ENCODE measurements at places on chromosomes 16 and 17.

DNA sequence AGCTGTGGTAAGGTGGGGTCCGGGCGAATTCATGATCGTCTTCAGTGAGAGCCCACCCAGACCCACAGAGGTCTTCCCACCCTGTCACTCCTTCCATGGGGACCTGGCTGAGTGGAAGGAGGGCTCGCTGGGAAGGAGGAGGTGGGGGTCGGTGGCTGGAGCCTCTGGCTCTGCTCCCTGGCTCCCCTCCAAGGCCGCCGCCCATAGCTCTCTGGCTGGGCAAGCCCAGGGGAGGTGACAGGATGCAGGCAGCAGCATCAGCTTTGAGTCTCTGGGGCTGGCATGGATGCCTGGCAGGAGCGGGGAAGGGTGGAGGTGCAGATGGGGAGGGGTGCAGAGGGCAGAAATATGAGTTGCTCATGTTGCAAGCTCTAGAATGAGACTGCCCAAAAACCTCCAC is 147.0 kb downstream of the ENGASE start:
- no peaks in the 10 kb centered on the region for H3K36me3 ChIP-seq
- no peak for DNase-seq
- peaks cover 5% of the 10 kb centered on the region for H3K4me1 ChIP-seq
- peaks cover 39% of the 10 kb centered on the region for H3K27me3 ChIP-seq
- no peak overlapping the region for H3K4me3 ChIP-seq

DNA sequence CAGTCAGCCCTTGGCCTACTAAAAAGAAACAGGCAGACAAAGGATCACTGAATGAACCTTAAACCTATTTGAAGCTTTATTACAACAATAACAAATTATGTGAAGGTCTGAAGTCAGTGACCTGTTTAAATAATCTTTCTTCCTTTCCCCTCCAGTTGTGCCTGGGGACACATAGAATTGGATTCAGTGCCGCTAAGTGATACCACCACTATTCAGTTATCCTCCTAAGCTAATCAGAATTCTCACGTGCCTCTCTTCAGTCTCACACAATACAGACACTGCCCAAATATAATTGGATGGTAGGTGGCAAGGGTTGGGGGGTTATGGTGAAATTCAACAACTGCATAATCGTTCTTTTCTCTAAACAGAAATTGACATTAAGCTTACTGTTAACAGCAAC is 11.4 kb downstream of the TXNDC11 start:
- no peak overlapping the region for H3K27ac ChIP-seq
- H3K36me3 ChIP-seq = peaks cover 44% of the 10 kb centered on the region
- H3K4me1 ChIP-seq = peaks cover 41% of the 10 kb centered on the region
- no peaks in the 10 kb centered on the region for H3K27me3 ChIP-seq
- no peak for DNase-seq

DNA sequence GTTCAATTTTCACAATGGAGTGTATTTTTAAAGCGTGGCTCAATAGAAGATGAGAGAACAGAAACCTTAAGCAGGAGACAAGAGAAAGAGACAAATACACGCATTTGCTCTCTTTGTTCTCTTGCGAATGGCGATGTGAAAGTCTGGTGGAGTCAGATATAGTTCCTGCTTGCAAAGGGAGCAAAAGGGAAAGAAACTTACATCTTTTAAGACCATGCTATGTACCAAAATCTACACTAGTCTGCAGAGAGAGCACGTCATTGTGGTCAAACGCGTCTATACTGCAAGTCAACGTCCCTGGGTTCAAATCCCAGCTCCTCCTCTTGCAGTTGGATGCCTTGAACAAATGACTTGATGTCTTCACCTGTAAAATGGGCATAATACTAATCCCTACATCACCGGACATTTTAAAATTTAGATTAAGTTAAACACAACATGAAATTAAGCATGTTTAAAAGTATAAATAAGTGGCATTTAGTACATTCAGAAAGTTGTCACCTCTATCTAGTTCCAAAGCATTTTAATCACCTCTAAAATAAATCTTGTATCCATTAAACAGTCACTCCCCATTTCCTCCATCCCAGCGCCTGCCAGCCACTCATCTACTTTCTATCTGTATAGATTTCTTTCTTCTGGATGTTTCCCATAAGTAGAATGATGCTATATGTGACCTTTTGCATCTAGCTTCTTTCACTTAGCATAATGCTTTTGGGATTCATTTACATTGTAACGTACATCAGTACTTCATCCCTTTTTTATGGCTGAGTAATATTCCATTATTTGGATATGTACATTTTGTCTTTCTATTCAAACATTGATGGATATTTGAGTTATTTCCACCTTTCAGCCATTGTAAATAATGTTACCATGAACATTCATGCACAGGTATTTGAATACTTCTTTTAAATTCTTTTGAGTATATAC is 406.9 kb downstream of the TMEM114 start:
- no peaks in the 10 kb centered on the region for H3K4me1 ChIP-seq
- no peaks in the 10 kb centered on the region for H3K36me3 ChIP-seq

DNA sequence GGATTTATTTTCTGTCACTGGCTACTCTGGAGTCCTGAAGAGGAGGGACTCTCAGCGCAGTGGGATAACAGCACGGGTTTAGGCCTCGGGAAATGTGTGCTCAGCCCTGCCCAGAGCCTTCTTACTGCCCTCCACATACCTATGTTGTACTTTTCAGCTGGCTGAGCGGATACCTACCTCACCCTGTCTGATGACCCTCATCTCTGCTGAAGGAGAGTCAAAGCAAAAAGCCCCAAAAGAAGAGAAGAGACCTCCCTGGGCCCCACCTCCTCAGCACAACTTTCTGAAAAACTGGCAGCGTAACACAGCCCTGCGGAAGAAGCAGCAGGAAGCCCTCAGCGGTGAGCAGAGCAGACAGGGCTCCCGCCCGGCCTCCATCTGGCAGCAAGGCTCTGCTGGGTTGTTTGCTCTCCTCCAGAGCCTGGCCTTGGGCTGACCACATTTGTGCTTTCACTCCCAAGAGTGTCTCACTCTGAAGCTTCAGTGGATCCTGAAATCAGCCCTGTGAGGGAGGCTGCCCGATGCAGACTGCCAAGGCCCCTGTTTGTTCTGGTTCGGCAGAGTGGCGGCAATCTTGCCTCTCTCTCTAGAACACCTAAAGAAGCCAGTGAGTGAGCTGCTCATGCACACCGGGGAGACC is 10.3 kb downstream of the MYCBPAP start:
- peaks cover 12% of the 10 kb centered on the region for H3K4me1 ChIP-seq
- no peaks in the 10 kb centered on the region for H3K27me3 ChIP-seq
- DNase-seq = no peak
- H3K27ac ChIP-seq = no peak overlapping the region

GRCh38 chr17:64767269-64767997 is 105.3 kb upstream of the SMURF2 start:
- DNase-seq = no peak
- no peak overlapping the region for H3K4me3 ChIP-seq
- H3K27me3 ChIP-seq = no peaks in the 10 kb centered on the region
- no peaks in the 10 kb centered on the region for H3K4me1 ChIP-seq

- H3K4me1 ChIP-seq = no peaks in the 10 kb centered on the region
- no peak overlapping the region for H3K4me3 ChIP-seq
- no peak overlapping the region for H3K27ac ChIP-seq
- no peak for DNase-seq
- no peaks in the 10 kb centered on the region for H3K36me3 ChIP-seq
- no peaks in the 10 kb centered on the region for H3K27me3 ChIP-seq
Measured at GRCh38 chr17:74260525-74260850, 13.5 kb upstream of the DNAI2 start.

- peaks cover 4% of the 10 kb centered on the region for H3K27me3 ChIP-seq
- no peaks in the 10 kb centered on the region for H3K4me1 ChIP-seq
- no peak overlapping the region for H3K27ac ChIP-seq
- DNase-seq = no peak
Measured at GRCh38 chr16:1043881-1044451, 28.6 kb upstream of the SSTR5 start.
